ENCODE measurements at places on chromosomes 6 and 20. TPM values are rescaled to one million over a fixed set of nuclear protein-coding genes. Genes with fewer than 3 reads are reported as not detected.

DNA sequence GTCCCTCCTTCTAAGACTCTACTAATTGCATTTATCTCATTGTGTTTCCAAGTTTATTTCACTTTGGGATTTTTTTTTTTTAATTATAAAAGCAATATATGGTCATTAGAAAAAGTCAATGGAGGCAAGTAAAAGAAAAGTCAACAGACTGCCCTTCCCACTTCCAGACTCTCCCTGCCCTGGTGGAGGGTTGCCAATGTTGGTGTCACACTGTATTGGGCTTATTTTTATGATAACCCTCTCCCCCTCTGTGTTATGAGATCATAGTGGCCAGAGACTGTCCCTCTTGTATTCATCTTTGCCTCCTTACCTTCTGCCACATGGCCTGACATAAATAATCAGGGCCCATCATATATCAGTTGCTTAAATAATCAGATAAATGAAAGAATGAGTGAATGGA, 63.4 kb downstream of the LRRC1 start:
- no peak for DNase-seq

DNA sequence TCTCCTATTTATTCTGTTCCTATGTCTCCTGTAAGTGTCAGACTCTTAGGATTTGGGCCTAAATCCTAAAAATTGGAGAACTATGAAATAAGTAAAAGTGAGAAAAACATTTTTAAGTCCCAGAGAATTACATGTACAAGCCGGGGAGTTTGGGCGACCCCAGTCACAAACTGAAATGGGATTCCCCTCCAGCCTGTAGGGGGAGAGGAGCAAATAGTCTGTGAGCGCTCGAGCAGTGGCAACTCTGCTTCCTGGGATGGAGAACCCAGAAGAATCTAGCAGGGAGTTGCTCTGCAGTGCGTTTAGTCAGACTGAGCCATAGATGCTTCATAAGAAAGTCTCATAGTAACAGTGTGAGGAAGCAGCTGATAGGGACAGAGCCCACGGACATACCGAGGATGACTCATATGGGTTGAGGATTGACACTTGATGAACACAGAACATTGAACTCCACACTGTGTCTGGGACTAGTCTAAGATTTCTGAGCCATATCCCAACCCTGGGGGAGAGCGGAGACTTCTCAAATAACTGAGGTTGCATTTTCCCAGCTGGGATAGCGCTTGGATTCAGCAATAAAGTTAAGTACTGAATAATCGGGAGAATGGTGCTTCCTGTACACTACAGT, 437.2 kb downstream of the BCKDHB start:
- no peak for DNase-seq

DNA sequence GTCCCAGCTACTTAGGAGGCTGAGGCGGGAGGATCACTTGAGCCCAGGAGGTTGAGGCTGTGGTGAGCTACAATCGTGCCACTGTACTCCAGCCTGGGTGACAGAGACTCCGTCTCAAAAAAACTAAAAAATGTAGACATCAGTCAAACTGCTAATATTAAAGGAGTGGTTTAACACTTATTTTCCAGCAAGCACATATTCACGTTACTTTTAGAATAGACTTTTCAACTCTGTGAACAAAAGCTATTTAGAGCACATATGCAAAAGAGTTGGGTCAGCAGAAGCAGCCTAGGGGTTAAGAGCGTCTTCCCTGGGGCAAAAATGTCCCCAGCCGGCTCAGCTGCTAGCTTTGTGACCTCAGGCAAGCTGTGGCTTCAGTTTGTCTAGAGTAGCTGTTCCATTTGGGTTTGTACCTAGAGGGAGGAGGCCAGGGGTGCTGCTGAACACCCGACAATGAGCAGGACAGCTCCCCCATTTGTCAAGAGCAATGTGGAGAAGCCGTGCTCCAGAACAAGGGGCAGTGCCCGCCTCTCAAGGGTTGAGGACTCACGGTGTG, 62.5 kb upstream of the PTGIS start:
- peak; percentile 89 for DNase-seq

GRCh38 chr6:131640100-131640499, 3.0 kb downstream of the ENPP3 start:
- no peak for DNase-seq

- no peak for DNase-seq
These were observed 31.9 kb upstream of the FAM83D start for GRCh38 chr20:38894091-38894847.

- no peak for DNase-seq
These were observed 57.2 kb downstream of the TMEM200A start for GRCh38 chr6:130423044-130423443.

- DNase-seq, result no peak
These were observed 345 bp upstream of the CST5 start for GRCh38 chr20:23879811-23880374.

DNA sequence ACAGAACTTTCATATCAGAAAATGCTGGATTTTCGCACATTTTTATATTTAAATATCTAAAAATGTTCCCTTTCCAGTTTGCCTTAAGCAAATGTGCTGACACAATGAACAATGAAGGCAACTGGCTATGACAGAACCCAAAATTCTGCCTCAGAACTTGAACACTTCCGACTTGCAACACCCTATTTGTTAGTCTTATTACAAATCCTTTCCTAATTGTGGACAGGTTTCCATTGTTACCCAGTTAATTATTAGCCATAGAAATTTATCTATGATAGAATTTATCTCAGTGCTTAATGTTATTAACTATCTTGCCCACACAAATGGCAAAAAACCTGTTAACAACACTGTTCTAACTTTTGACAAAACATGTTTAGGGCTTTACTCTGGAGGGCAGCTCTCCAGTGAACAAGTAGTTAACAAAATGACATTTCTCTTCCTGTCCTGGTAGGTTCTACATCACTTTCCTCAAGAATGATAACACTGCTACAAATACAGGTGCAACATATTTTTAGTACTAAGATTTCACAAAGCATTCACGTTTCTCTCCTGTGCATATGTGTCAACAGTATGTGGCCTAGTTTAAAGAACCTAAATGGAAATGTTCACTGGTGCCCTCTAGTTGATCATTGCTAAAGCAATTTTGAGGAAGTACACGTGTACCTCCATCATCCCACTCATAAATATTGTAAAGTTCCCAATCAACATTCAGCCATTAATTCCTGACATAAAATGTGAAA, 58.4 kb downstream of the HIVEP2 start:
- DNase-seq, result peak; percentile 53

- DNase-seq, result no peak
These were observed 118.6 kb upstream of the CCDC28A start for GRCh38 chr6:138654715-138655634.

- DNase-seq, result peak; percentile 66
These were observed 115.1 kb downstream of the JAG1 start for GRCh38 chr20:10558635-10559187.

The PGC gene
- not detected for total RNA-seq

DNA sequence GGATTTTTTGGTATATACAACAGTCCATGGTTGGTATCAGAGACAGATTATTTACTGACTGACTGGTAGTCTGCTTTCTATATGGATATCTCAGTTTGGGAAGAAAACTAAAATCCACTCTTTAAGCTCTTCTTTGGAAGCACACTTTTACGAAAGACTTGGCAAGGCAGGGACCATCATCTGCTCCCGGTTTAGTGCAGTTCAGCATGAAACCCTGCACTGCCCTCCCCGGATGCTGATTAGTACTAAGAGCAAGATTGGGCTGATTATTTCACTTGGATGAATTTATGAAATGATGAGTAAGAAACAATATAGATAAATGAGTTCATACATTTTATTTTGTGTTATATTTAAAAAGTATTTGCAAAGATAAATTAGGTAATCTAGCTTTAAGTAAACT, 56.3 kb downstream of the RGS17 start:
- DNase-seq, result no peak

The TRIM31 gene
- not detected for total RNA-seq

- DNase-seq, result no peak
These were observed 40.6 kb downstream of the KCNS1 start for GRCh38 chr20:45060294-45060693.

DNA sequence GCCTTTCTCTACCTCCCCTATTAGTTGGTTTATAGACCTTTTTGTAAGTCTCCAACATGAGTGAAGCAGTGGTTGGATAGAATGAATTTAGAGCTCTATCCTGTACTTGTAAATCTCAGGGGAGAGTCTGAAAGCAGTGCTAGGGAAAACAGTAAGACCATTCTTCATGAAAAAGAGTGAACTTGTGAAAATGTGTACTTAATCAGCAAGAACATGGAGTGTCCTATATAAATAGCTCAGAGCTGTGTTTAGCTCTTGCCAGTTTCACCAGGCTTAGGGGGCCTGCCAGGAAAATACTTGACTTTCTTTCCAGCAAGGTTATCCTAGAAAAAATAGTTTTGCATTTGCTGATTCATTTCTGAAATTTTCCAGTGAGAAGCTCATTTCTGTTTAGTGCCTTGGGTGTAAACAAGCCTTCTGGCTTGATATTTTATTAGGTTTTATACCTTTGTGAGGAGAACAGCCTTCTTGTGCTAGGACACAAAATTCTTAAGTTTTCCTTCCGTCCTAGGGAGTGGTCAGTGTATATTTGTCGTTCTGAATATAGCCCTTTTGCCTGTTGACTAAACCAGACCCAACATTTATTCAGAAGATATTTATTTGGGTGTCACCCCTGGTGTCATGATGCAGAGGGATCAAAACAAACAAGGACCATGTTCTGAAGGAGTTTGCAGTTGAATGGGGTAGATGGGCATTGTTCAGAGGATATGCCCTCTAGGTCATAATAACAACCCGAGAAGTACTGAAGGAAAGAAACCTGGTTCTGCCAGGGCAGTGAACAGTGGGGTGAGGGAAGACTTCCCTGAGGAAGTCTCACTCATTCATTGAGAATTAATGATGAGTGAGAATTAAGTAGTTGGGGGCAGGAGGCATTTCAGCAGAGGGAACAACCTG, 7.6 kb downstream of the ARFGEF2 start:
- no peak for DNase-seq

The TGM3 gene
- total RNA-seq, result not detected

DNA sequence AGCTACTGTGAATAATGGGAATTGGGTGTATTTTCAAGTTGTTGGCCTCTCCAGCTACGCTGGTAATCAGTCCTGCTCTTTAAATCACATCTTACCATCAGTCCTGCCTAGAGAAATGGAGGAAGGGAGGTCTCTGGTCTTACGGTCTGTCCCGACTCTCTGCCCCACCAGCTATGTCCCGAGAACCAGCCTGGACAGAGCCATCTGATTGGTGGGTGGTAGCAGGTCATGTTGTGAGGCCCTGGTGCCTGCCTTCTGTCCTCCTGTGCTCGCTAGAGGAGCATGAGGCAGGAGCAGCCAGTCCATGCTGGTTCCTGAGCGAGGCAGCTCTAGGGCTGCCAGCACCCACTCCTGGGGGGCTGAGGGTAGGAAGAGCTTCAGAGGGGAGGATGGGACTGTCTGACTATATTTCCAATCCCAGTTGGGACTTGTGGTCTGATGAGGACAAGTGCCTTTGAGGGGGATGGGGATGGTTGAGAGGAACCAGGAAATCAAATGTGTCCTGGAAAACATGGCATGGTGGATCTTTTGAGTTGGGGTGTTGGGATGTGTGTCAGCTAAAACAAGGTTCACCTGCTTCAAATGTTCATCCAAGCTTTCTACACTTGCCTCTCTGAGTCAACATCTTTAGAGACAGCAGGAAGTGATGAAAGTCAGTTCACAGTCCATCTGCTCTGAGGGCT, 33.0 kb downstream of the SYNJ2 start:
- no peak for DNase-seq

The HDGFL1 gene
- not detected for total RNA-seq

DNA sequence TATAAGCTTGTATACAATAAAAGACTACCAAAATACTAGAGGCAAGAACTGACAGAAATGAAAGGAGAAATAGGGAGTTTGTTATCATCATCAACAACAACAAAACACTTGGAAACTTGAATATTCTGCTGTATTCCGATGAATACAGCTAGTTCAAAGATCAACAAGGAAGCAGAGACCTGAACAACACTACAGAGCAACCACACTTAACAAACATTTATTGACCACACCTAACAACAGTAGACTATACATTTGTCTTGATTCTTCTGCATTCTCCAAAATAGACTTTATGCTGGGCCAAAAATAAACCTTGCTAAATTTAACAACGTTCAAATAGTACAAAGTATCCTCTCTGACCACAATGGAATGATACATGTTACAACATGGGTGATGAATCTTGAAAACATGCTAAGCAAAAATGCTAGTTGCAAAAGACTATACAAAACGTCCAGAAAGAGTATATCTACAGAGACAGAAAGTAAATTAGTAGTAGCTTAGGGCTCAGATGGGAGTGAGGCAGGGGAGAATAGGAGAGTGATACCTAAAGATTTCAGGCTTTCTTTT, 39.1 kb upstream of the PAK5 start:
- DNase-seq, result no peak

The SLPI gene
- not detected for total RNA-seq

DNA sequence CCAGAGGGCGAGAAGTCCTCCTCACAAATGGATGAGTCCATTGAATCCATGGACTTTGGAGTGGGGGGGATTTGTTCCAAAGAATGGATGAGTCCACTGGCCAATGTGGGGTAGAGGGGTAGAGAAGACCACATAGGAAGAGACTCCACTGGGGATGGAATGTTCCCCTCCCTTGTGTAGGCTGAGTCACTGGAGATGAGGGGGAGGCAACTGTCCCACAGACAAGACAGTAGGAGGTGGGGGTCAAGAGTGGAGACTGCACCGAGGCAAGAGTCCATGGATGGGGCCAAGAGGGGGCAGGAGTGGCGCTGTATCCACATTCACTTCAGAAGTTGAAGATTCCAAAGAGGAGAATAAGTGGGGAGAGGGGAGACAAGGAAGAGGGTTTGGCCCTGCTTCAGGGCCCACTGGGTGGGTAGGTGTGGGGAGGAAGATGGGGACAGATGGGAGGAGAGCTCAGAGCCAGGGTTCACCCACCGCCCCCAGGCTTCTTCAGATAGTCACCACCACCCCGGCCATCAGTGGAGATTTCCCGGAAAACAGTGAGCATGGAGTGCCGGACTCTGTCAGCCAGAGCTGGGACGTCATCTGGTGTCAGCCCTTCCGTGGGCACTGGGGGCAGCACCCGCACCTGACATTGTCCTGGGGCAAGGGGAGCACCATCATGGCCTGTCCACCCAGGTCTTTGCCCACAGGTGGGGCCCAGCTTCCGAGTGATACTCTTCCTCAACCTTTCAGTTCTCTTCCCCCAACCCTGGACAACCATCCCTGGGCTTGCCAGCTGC, 4.6 kb downstream of the EGFL8 start:
- DNase-seq, result no peak

- DNase-seq, result no peak
These were observed 12.9 kb upstream of the CEP85L start for GRCh38 chr6:118663993-118664985.

- DNase-seq, result no peak
These were observed 212.7 kb downstream of the BCKDHB start for GRCh38 chr6:80319196-80319595.

The EYS gene
- not detected for total RNA-seq

GRCh38 chr6:147530132-147531060, 21.9 kb downstream of the SAMD5 start:
- no peak for DNase-seq

The APOM gene
- total RNA-seq, result 6.7 TPM

The CLPSL2 gene
- not detected for total RNA-seq

The MYMX gene
- total RNA-seq, result not detected

The KCNB1 gene
- total RNA-seq, result not detected

- DNase-seq, result no peak
These were observed 1152.0 kb downstream of the KHDRBS2 start for GRCh38 chr6:61134028-61134427.

The CD2AP gene
- total RNA-seq, result 19.3 TPM

Measured in Karpas-422 (cell line).